Fibroblast of skin of back (primary cell): ENCODE measurements at places on chromosomes 1 and 21.
A peak's percentile ranks its signal among the peaks of the same experiment; 100 is the strongest.

- DNase-seq, result no peak
Observed at GRCh38 chr21:32348604-32349332, 44.0 kb downstream of the URB1 start.

DNA sequence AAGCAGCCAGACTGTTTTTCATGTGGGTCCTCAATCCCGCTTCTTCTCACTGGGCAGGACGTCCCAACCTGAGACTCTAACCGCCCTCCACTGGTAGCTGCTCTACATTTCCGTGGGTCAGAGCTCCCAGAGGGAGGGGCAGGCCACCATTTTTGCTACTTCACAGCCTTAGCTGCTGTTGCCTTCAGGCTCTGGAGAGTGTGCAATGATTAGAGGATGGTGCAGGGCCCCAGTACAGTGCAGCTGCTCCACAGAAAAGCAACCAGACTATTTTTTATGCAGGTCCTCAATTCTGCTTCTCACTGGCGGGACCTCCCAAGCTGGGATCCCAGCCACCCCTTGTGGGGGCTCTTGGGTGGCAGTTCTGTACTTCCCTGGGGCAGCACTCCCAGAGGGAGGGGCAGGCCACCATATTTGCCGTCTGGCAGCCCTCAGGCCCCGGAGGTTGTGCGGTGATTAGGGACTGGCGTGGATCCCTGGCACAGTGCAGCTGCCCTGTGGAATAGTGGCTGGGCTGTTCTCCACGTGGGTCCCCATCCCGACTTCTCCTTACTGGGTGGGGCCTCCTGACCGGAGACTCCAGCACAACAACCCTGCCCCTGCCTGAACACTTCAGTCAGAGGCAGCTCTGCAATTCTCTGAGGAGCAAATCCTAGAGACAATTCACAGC is 647.6 kb upstream of the PKN2 start:
- no peak for DNase-seq

GRCh38 chr1:53038566-53038965 is 23.4 kb upstream of the PODN start:
- DNase-seq, result no peak

GRCh38 chr1:206654828-206655227 is 19.5 kb downstream of the DYRK3 start:
- no peak for DNase-seq

GRCh38 chr1:180167021-180167701 is 12.5 kb downstream of the QSOX1 start:
- DNase-seq, result peak; percentile 19

GRCh38 chr1:42680055-42680454 is 2.2 kb upstream of the YBX1 start:
- no peak for DNase-seq

DNA sequence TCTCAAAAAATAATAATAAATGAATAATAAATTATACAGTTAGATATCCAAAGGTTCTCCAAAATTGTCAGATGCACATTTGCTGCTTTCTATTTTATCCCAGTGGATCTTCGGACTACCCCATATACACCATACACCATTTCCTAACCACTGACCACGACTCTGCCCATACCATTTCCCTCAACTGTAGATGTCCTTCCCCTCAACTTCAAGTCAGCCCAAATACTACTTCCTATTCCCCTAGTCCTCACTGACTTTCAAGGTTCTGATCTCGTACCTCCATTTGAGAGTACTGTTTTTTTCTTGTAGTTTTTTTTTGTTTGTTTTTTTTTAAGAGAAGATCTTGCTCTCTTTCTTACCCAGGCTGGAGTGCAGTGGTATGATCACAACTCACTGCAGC is 19.6 kb downstream of the EIF4G3 start:
- no peak for DNase-seq

GRCh38 chr1:101257500-101258325 is 20.9 kb downstream of the S1PR1 start:
- no peak for DNase-seq

DNA sequence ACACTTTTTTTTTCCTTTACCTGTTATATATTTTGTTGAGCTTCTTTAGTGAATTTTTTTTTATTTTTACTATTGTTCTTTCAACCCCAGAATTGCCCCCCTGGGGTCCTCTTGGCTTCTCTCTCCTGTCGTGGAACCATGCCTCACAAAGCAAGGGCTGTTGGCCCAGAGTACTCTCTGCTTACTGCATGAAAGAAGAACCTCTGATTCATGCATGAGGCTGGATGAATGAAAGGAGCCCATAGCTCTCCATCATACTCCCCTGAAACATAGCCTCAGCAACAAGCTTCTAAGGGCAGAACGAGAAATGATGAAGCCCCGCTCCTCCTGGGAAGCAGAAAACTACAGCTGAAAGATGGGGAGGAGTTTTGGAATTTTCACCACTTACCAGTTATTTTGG is 1441.0 kb downstream of the BRINP3 start:
- no peak for DNase-seq

DNA sequence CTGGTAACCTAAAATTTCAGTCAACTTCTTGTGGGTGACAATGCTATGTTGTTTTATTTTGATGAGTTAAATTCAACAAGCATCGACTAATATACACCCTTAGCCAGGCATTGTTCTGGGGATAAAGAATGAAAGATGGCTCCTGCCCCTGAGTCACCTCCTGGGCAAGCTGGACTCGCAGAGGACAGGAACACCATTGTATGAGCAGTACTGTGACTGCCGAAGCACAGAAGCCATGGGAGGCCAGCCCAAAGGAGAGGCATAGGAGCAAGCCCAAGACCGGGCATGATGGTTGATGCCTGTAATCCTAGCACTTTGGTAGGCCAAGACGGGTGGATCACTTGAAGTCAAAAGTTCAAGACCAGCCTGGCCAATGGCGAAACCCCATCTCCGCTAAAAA is 555.2 kb downstream of the OMA1 start:
- DNase-seq, result no peak

DNA sequence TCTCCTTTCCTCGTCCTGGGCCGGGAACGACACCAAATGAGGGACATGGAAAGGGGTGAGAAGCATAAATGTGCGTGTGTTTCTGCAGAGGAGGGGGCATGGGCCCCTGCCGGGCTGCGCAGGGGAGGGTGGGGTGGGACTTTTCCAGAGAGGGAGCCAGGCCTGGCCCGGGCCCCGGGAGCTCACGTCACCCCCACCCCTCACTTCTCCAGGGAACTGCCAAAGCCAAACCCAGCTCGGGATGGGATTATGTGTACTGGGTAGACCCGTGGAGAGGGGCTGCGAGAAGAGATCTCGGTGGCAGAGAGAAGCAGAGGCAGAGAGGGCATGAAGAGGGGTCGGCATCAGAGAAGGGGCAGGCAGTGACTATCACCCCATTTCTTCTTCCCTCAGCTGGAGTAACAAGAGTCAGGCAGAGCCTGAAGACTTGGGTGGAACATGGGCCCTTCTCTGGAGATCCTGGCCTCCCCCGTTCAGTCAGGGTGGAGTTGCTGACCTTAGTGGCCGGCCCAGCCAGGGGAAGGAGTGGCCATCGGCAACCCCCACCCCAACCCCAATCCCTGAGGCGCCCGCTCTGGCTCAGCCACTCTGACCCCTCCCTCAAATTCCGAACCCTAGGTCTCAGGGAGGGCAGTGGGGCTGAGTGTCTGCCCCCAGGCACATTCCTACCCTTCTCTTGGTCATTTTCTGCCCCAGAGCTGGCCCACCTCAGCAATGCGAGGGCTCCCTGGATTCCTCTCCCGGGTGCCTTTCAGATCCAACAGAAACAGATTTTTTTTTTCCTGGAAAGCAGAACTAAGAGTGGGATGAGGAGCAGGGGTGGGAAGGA is 1.2 kb downstream of the ADAMTSL4 start:
- DNase-seq, result no peak

DNA sequence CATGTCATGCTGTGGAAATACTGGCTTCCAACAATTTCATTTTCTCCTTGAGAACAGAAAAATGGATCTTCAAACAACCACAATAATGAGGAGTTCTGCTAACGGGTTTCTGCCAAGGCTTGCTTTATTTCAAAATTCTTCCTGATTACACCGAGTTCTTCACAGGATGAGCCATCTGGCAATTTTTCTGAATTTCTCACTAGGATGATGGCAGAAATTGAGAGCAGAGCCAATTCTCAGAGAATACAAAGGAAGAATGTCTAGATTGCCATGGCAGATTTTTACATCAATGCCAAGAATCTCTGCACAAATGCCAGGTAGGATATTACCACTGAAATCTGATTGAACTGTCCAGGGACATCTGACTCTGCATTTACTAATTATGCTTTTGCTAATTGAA is 619.0 kb upstream of the CHRM3 start:
- DNase-seq, result no peak

- no peak for DNase-seq
Observed at GRCh38 chr21:36127977-36128376, 6.9 kb upstream of the CBR3 start.

DNA sequence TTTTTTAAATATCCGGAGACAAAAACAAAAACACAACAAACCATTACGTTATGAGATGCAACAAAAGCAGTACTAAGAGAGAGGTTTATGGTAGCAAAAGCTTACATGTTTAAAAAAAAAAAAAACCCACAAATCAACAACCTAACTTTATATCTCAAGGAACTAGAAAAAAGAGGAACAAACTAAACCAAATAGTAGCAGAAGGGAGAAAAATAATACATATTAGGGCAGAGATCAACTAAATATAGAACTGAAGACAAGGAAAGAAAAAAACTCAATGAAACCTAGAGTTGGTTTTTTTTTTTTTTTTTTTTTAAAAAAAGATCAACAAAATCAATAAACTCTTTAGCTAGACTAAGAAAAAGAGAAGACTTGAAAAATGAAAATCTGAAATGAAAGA is 34.9 kb downstream of the ZNF644 start:
- DNase-seq, result no peak
